Subcutaneous preadipocyte (primary cell): ENCODE measurements at places on chromosomes 4 and X. TPM values are rescaled to one million over a fixed set of nuclear protein-coding genes. Genes with fewer than 3 reads are reported as not detected.

The PPEF2 gene
- under 0.01 TPM in 1 of 2 replicates, not detected in the other for total RNA-seq

The ANXA5 gene
- total RNA-seq: 649 and 872 TPM in 2 replicates

The NAT8L gene
- under 0.01 TPM in 2 replicates for total RNA-seq

The UGT2B11 gene
- not detected in 2 replicates for total RNA-seq

The XAGE2 gene
- not detected in 2 replicates for total RNA-seq

The TRIM60 gene
- total RNA-seq: not detected in 2 replicates

The KLHL13 gene
- 2.9 and 3.3 TPM in 2 replicates for total RNA-seq

The IL1RAPL2 gene
- 0.20 TPM in 1 of 2 replicates, not detected in the other for total RNA-seq

The GPAT3 gene
- 8.1 and 28.5 TPM in 2 replicates for total RNA-seq

The PNCK gene
- not detected in 2 replicates for total RNA-seq

The FATE1 gene
- not detected in 2 replicates for total RNA-seq

The ADH7 gene
- total RNA-seq: not detected in 2 replicates

The SLC10A4 gene
- total RNA-seq: 0.37 TPM in 1 of 2 replicates, not detected in the other

The F8A3 gene
- total RNA-seq: 1.8 and 2.2 TPM in 2 replicates

The MAGEE2 gene
- total RNA-seq: not detected in 2 replicates

The CUL4B gene
- total RNA-seq: 53.6 and 80.2 TPM in 2 replicates

The PLXNB3 gene
- 4.4 and 4.9 TPM in 2 replicates for total RNA-seq

The BMPR1B gene
- total RNA-seq: 2.7 and 7.7 TPM in 2 replicates

The CLCN4 gene
- total RNA-seq: 1.8 and 2.2 TPM in 2 replicates

The FGF13 gene
- under 0.01 and 0.59 TPM in 2 replicates for total RNA-seq

The PROM1 gene
- total RNA-seq: not detected in 2 replicates

The SATL1 gene
- not detected in 2 replicates for total RNA-seq

The XK gene
- under 0.01 TPM in 1 of 2 replicates, not detected in the other for total RNA-seq

The TMEM150C gene
- total RNA-seq: 0.78 and 1.5 TPM in 2 replicates

The PAGE2B gene
- total RNA-seq: not detected in 2 replicates

The ZDHHC15 gene
- under 0.01 and 0.37 TPM in 2 replicates for total RNA-seq

The FAM47A gene
- not detected in 2 replicates for total RNA-seq

The CLNK gene
- total RNA-seq: not detected in 2 replicates
